ENCODE measurements at places on chromosomes 1 and 21. TPM values are rescaled to one million over a fixed set of nuclear protein-coding genes. Genes with fewer than 3 reads are reported as not detected.

DNA sequence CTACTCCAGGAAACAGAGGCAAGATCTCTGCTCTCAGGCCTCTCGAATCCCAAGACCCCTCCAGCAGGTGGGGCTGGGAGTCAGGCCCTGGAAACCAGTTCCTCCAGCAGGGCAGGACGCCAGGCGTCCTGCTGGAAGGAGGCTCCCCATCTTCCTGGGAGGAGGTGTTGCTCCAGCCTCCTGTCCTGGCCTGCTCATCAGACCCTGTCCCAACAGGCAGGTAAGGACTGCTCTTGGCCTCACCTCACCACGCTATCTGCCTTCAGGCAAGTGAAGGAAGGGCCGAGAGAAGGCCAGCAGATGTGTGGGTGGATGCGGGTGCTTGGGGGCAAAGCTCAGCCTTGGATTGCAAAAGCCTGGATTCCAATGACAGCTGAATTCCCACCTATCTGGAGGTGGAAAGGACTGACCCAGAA lies 82.9 kb downstream of the SSBP3 start:
- no peak for DNase-seq

DNA sequence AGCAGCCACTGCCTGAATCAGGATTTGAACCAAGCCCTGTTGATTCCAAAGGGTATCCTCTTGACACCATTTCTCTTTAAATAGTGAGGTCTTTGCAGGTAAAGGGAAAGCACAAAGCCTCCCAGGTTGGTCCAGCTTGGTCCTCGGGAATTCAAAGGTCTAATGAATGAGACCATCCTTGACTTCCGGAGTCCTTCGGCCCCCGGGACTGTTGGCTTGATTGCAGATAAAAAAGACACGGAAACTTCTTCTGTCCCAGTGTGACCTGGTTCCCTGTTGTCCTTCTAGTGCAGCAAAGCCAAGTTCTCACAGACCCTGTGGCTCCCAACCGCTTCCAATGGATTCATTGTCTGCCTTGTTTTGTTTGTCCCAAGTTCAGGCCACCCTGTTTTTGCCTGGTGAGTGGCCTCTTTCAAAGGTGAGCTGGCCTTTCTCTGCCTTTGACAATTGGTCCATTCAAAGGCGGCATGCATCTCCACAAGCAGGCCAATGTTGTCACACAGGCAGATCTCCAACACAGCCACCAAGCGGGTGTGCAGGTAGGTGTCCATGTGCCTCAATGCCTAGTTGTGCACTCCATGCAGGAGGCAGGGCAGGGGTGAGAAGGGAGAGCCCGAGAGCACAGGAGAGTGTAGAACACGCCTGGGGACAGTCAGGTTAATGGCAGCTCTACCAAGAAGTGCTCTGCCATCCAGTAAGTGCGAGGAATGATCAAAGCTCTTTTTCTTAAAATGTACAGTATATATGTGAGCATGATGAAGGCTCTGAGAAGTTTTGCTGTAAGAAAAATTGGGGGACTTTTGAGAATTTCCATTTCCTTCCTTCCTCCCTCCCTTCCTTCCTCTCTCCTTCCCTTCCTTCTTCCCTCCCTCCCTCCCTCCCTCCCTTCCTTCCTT lies 82.1 kb upstream of the ZBTB40 start:
- DNase-seq: no peak

GRCh38 chr1:176603696-176604095 lies 140.7 kb downstream of the PAPPA2 start:
- no peak for DNase-seq

DNA sequence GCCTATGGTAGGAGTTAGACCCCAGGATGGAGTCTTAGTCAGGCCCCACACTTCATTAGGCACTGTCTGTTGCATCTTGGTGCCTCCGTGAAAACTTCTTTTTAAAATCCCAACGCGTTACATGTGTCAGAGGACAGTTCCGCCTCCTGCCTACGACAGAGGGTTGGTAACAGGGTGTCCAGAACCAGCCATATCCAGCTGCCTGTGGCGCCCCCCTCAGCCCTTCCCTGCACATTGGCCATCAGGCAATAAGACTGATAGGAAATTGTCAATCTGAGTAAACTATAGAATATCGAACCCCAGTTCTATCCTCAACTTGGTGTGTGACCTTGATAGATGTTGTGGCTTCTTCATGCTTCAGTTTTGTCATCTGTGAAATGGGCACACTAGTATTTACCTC lies 108.6 kb upstream of the CSF3R start:
- no peak for DNase-seq

- DNase-seq: no peak
These were observed 45.5 kb downstream of the UTP25 start for GRCh38 chr1:209873067-209873799.

GRCh38 chr21:32587120-32587519 lies 1.8 kb upstream of the TCP10L start:
- DNase-seq: no peak

DNA sequence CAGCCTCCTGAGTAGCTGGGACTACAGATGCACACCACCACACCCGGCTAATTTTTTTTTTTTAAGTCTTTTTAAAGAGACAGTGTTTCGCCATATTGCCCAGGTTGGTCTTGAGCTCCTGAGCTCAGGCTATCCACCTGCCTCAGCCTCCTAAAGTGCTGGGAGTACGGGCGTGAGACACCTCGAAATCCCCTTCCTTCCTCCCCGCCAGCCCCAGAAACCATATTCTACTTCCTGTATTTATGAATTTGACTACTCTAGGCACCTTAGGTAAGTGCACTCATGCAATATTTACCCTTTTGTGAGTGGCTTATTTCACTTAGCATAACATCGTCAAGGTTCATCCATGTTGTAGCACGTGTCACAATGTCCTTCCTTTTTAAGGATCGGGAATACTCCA lies 6.9 kb upstream of the LRP8 start:
- DNase-seq: no peak

GRCh38 chr21:43355925-43356289 lies 71.0 kb downstream of the SIK1 start:
- no peak for DNase-seq

GRCh38 chr1:223074445-223075300 lies 68.4 kb downstream of the TLR5 start:
- DNase-seq: no peak

Gene GJA4
- 2.8 TPM for total RNA-seq

Data from Peyer's patch (tissue), 4 donors.